Hematopoietic multipotent progenitor cell treated with erythropoietin and hydrocortisone succinate and interleukin-3 and kit ligand, for 17 days (in vitro differentiated cells): ENCODE measurements at places on chromosomes 11 and 22.

GRCh38 chr11:106697058-106697457, 321.2 kb downstream of the GUCY1A2 start:
- no peak for DNase-seq

DNA sequence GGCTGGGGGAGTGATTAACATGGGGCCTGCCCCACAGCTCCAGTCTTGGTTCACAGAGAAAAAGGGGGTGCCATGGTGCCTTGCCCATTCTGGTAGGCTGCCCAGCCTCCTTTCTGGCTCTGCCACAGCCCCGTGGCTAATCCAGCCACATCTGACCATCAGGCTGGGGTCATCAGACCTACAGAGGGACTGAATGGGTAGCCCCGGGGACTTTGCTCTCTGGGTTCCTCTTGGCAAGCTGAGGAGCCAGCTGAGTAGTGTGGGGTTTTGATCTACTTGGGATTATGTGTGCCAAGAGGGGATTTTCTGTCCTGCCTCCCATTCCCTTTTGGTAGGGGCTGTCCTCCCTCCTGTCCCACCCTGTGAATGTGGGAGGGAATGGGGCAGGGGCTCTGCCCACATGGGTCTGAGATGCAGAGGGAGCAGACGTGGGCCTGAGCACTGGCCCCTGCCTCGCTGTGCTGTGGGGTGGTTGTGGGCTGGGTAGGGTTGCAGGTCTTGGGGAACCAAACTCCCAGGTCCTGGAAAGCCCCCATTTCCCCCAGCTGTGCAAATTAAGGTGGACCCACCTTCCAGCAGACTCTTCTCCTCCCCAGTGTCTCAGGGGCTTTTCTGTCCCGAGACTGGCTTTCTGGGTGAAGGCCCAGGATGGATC, 32.0 kb downstream of the CD82 start:
- DNase-seq: no peak

DNA sequence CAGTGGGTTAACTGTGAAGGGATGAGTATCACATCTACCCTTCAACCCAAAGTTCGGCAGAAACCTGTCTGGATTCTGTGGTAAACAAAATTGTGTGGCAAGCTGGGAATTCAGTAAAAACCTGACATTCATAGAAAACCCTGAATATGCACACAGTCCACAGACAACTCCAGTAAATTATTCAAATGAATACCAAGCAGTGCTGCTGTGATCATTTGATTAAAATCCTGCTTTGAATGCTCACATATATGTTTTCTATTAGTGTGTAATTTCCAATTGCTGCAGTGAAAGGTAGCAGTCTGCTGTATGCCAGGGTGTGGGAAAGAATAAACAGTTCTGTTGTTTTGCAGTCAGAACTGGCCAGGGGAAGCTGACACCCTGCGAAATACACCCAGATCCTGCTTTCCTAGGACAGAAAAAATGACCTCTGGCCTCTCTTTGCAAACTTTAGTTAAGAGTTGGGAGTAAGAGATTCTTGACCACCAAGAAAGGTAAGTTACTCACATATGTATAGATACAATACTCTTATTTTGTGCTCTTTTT, 217.8 kb downstream of the FAM76B start:
- DNase-seq: no peak

DNA sequence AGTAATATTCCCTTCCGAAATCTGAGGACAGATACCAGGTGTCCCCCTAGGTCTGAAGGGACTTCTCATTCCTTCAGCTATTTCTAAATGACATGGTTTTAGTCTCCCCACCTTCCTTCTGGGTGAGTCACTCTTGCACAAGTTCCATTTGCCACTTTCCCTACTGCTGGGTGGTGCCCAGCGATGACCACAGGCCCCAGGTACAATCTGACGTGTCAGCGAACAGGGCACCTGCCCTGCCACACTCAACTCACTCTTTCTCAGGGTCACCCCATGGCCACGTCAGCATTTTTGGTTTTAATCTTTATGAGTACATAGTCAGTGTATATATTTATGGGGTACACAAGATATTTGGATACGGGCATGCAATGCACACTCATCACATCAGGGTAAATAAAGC, 17.2 kb downstream of the POU2AF1 start:
- no peak for DNase-seq

DNA sequence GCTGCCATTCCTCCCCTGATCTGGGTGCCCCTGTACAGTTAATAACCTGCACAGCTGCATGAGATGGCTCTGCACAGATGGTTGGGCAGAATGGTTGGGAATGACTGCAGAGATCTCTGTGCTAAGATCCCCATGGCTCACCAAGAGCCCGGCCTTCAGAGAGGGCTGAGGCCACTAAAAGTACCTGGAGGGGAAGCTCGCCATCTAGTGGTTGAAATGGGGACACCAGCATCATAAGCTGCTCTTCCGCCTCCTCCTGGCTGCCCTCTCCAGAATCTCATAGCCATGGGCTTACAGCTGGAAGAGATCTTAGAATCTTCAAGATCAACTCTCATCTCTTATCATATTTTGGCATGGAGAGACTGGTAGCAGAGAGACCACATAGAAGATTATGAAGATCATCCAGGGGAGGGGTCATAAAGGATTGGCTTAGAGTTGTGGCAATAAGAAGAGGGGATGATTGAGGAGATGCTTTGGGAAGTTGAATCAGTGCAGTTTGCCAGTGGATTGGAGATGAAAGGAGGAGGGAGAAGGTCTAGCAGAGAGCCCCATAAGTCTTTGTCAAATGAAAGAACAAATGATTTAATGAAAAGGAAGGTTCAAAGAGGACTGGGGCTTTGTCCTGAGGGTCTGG, 22.0 kb upstream of the TLCD5 start:
- peak; percentile 76 for DNase-seq

GRCh38 chr22:38461414-38462081, 6.3 kb upstream of the KDELR3 start:
- no peak for DNase-seq

- no peak for DNase-seq
Measured at GRCh38 chr11:131038597-131038996, 122.3 kb upstream of the SNX19 start.

GRCh38 chr11:9992306-9992705, 301.7 kb downstream of the SBF2 start:
- no peak for DNase-seq

DNA sequence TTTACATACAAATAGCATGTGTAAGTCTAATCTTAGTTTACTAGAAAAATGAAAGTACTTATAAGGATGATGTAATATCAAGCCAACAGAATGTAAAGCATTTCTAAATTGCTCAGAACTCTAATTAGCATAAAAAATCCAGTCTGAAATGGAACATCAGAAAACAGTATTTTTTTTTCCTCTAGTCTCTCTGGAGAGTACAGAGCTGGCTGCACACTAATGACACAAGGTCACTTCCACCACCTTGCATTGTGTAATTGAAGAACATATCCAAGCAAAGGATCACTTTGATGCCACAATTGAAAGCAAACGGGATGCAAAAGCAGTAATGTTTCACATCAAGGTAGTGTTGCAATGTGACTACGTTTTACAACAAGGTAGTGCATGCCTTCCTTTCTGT, 548.0 kb upstream of the LUZP2 start:
- no peak for DNase-seq

GRCh38 chr11:27420722-27421572, 51.6 kb downstream of the LGR4 start:
- DNase-seq: peak; percentile 65

- DNase-seq: no peak
Measured at GRCh38 chr22:41885516-41885915, 29.4 kb downstream of the SHISA8 start.

DNA sequence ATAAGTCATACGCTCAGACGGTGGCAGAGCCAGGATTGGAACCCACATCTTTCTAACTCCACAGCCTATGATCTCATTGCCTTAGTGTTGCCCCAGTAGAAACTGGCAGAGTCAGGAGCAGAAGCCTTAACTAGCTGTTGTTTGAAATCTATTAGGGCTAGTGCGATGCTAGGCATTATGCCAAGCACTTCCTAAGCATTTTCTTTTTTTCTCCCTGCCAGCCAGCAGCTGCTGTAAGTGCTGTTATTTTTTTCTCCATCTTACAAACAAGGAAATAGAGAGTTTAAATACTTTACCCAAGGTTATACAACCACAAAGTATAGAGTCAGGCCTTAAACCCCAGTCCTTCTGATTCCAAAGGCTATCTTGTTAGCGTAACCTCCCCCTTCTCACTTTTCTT, 161.0 kb upstream of the SORL1-AS1 start:
- no peak for DNase-seq

- no peak for DNase-seq
Measured at GRCh38 chr22:41099036-41099435, 6.6 kb downstream of the EP300 start.

DNA sequence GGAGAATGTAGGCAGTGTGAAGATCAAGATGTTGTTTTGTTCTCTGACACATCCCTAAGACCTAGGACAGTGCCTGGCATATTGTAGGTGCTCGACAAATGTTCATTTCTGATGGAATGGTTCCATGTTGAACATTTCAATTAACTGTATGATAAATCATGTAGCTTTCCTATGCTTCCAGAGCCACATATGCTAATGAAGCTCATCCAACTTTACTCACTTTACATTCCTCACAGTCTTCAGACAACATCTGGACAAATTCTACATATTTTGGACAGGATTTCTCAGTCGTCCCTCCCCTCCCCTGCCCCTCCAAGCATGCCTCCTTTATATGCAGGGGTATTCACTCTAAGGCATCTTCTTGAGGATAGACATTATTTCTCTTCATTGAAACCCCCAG, 177.9 kb downstream of the BLID start:
- no peak for DNase-seq

GRCh38 chr11:114250993-114251814, 45.0 kb upstream of the NNMT start:
- DNase-seq: no peak

DNA sequence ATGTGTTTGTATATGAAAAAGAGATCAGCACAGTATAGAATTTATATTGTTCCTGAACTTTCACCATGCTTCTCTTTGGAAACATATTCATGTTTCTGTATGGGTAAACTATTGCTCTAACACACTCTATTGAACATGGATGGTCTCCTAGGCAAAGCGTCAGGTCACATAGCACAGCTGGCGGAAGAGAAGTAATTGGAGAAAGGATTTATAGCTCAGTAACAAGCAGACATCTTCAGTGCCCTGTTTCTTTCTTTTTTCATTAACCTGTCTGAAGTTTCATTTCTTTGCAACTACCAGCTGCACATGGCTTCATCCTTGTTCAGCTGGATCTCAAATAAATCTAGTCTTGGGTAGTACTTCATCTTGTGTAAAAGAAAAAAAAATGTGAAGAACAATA, 84.4 kb upstream of the TRPC6 start:
- DNase-seq: no peak

DNA sequence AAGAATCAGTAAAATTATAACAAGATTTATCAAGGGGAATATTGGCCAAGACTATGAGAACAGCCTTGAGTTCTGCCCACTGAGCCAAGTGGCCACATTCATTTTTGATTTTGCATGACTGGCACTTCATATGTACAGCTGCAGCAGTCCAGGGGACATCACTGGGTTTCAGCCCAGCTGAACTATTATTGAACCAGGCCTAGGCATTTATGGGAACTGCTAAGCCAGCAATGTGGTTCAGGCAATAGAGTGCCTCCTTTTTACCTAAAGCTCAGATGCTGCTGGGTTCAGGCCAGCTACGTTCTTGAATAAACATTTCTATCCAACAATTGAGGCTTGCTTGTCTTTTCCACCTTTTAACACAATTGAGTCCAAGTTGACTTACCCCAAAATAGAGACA, 196.9 kb downstream of the MSANTD4 start:
- DNase-seq: no peak

DNA sequence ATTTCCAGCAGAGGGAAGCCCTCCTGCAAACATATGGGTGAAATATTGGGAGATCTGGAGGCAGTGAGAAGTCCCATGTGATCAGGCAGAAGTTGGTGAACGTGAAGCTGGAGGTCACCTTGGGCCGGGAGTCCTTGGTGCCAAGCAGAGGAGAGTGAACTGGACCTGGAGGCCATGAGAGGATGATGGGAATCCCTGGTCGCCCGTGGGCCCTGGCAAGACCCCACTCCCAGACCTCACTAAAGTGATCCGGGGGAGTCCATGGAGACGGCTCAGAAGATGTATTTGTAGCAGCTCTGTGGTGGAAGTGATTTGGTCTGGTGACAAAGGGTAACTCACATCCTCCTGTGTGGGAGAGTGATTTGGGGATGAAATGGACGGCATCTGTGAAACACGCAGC, 71.0 kb downstream of the ARHGAP8 start:
- DNase-seq: no peak

DNA sequence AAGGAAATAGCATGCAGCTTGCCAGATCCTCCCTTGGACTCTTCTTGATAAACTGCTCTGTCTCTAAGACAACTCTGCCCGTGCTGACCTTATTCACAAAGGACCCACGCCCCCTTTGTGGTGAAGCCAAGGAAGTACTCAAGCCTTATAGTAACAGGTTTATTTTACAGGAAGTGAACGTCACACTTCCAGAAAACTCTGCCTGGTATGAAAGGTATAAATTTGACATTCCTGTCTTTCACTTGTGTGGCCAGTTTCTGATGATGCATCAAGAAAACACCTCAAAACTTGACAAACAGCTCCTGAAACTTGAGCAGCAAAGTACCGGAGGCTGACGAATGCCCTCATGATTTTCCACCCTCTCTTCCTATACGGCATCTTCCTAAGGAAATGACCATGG, 12.5 kb upstream of the PELI3 start:
- no peak for DNase-seq
